NAMALWA (cell line): ENCODE measurements at places on chromosomes 2 and 18.

DNA sequence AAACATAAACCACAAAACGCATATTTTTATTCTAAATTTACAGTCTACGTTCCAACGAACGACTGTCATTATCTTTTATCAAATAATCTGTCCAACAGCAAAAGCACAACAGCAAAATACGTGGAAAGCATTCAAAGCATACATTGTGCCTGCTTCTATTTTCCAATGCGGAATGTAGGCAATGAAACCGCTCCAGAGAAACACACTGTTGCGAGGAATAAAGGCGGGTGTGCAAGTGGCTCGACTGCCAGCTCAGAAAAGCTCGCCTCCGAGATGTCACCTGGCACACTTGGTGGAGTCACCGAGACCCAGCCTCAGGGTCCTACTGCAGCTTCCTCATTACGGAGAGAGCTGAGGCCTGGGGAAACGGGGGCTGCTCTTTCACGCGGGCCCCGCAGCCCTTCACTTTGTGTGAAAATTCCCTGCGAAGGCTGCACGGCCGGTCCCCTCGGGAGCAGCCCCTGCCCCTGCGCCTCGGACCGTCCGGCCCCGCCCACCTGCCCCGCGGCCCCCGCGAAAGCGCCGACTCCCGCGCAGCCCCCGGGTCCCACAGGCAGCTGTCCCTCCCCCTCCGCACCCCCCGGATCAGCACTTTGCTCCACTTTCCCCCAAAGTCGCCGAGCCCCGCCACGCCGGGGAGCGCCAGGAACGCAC is 752 bp downstream of the MGAT4A start:
- DNase-seq = peak; percentile 68

GRCh38 chr2:170143045-170143717 is 34.8 kb upstream of the MYO3B start:
- DNase-seq = no peak

- no peak for DNase-seq
Measured at GRCh38 chr2:37851428-37851827, 73.7 kb upstream of the RMDN2 start.

GRCh38 chr2:72145289-72145657 is 2.4 kb downstream of the CYP26B1 start:
- DNase-seq = no peak

DNA sequence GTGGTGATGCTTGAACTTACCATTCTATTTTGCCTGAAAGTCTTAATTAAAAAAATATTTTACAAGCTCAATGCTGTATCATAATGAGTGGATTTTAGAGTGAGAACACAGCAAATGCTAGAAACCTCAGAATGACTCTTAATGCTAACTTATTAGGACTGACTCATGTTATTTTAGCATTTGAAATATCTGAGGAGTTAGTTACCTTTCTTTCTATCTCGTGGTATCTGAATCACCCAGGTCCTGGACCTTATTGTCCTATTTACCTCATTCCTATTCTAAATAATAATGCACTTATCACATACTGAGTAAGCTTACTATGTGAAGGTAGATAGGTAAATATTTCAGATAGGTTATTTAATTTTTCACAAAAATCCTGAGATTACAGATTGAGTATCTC is 70.7 kb downstream of the SOS1 start:
- no peak for DNase-seq
